ENCODE measurements at places on chromosomes 7 and 10. TPM values are rescaled to one million over a fixed set of nuclear protein-coding genes. Genes with fewer than 3 reads are reported as not detected.

DNA sequence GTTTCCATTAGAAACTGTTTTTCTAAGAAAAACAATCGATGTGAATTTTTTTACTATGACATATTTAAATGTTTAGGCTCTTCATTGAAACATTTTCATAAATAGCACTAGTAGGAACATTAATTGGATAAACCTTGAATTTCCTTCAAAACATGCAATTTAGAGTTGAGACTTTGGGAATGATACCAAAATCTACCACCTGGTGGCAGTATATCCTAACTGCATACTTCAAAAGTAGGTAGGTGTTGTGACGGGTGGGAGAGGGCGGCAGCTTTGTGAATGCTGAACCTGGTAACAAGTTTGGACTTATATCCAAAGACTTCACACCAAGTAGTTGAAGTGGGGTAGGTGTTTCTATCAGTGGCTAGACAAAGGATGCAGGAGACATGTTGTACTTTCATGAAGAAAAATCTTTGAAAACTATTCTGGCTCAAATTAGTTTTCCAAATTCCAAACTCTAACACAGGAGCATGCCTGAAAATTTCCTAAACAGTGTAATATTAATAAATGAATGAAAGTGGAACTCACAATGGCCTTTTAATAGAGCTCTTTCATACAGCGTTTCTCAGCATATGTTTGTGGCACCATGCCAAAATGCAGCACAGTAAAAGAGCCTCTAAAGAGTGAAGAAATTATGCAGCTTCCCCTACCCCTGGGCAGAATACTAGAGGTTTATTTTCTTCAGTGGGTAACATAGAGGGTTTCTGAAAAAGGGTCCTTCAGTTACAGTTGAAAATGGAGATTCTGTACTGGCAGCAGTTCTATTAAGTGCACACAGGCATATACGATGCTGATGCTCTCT, 201.0 kb upstream of the TPK1 start:
- peak; percentile 33 for DNase-seq

DNA sequence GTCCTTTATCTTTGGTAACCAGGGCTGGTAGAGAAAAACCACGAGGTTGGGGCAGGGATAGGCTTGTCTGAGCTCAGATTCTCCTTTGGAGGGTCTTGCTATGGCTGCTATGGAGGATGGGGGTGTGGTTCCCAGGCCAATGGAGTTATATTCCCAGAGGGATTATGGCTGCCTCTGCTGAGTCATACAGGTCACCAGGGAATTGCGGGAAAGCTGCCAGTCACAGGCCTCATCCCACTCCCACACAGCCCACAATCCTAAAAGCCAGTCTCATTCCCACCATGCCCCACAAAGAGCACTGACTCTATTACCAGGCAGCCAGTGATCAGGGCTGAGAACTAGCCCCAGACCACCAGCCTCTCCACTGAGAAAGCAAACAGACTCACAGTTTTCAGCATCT, 316.6 kb upstream of the TMEM229A start:
- DNase-seq, result no peak

GRCh38 chr10:42769673-42770072, 12.9 kb upstream of the BMS1 start:
- no peak for DNase-seq

DNA sequence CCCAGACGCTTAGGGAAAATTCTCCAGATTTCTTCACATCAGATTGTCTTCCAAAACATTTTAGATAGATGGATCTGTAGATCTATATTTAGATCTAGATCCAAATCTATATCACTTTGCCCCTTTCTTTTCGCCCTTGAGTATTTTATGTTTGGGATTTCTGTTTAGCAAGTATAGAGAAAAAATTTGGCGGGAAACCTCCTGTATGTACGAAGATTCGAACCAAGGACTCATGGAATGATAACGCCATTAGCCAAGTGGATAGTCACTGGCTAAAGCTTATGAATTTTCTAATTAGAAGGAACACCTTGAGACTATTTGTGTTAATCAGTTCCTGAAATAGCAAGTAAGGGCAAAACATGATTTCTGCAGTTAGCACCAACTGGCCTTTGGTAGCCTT, 1.2 kb downstream of the THNSL1 start:
- DNase-seq, result no peak

DNA sequence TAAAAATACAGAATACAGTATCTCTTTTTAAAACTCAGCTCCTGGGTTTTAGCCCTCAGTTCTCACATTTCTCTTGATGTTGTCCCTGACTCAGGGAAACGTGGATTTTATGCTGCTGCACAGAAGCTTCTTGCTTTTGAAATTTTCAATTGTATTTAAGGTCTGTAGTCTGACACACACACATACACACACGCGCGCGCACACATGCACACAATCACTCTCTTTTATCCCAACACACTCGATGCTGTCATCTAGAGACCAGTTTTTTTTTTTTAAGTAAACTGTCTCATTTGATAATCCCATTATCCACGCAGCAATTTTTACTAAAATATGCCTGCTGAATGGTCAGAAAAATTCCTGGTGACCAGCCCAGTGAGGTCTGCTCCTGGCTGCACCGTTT, 108.6 kb downstream of the KMT2E start:
- no peak for DNase-seq

- no peak for DNase-seq
These were observed 4.0 kb upstream of the MYOZ1 start for GRCh38 chr10:73645251-73645650.

GRCh38 chr10:11434324-11434723, 177.1 kb downstream of the USP6NL start:
- no peak for DNase-seq

- DNase-seq, result no peak
These were observed 906.7 kb upstream of the AUTS2 start for GRCh38 chr7:68691261-68692216.

- no peak for DNase-seq
These were observed 44.7 kb upstream of the PITRM1 start for GRCh38 chr10:3217301-3217700.

- no peak for DNase-seq
These were observed 165.6 kb upstream of the FAM3C start for GRCh38 chr7:121561717-121562116.

GRCh38 chr10:20870834-20871233, 26.3 kb downstream of the NEBL start:
- DNase-seq, result no peak

- no peak for DNase-seq
These were observed 761.5 kb downstream of the GATA3 start for GRCh38 chr10:8815969-8816368.

DNA sequence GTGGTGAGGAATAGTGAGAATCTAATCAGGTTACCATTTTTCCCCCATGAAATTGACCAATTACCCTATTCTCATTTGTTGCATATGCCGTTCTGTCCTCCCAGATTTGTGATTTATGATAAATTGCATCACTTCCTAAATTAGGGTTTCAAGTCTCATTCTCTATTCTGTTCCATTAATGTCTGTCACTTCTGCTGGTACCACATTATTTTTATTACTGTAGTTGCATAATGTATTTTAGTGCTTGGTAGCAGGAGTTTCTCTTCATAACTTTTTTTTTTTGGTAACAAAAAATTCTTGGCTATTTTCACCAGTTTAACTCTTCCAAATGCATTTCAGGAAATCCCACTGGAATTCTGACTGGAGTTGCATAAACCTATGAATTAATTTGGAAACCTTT, 44.0 kb upstream of the FAM133B start:
- no peak for DNase-seq

DNA sequence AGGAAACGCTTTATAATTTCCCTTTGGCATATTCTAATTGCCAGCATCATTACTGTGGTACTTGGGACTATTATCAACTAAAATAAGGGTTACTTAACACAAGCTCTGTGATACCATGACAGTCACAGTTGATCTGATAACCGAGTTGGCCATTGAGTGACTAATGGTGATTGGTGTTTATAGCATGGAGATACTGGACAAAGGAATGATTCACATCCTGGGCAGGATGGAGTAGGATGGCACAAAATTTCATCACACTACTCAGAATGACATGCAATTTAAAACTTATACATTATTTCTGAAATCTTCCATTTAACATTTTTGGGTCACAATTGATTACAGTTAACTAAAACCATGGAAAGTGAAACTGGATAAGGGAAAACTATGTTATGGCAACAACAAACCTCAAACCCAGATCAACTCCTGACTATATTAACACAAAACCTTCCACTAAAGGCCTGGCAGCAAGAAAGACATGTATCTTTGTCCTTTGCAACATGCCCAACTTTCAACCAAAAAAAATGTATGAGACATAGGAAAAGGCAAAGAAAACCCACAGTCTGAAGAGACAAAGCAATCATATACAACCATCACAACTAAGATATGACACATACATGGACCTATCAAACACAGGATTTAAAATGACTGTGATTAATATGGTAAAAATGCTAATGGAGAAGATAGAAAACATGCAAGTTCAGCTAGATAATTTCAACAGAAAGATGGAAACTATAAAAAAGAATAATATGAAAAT, 208.5 kb upstream of the NRP1 start:
- DNase-seq, result no peak

The CTBP2 gene
- total RNA-seq, result 99.5 TPM

The TAS2R4 gene
- total RNA-seq, result 1.0 TPM

The ST8SIA6 gene
- total RNA-seq, result 0.92 TPM

The LBX1 gene
- total RNA-seq, result not detected

The ACBD5 gene
- total RNA-seq, result 34.4 TPM

The ACADSB gene
- total RNA-seq, result 36.1 TPM

The GFRA1 gene
- total RNA-seq, result 18.3 TPM

The SORCS3 gene
- 0.17 TPM for total RNA-seq

The ZNF365 gene
- total RNA-seq, result 0.40 TPM

Data from mucosa of gallbladder (tissue), 1 donor.